Right ventricle myocardium superior (tissue), 1 donor: ENCODE measurements at places on chromosomes 1 and 21. TPM values are rescaled to one million over a fixed set of nuclear protein-coding genes. Genes with fewer than 3 reads are reported as not detected.

DNA sequence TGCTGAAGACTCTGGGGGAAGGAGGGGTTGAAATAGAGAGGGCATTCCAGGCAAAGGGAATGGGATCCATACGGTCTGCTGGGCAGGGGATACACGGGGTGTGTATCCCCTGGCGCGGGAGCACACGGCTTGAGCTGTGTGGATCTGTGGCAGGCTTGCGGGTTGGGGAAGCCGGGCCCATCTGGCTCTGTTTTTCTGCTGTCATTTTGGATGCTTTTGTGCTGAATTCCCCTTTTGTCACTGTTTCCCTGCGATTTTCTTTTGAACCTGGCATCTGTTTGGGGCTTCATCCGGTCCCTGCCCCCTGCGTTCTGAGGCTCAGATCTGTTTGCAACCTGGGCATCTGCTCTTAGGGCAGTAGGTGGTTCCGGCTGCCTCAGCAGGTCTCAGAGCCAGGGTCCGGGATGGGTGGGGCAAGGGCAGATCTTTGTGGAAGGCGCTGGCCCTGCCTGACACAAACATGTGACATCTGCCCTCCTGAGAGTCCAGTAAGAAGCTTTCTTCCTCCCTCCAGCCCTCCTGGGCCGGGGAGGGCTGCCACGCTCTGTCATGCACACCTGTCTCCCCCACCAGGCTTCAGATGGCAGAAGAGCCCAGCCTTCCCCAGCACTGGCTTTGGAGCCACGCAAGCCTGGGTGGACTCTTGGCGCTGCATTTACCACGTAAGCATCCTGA, 84.0 kb downstream of the IGSF21 start:
- DNase-seq, result no peak

DNA sequence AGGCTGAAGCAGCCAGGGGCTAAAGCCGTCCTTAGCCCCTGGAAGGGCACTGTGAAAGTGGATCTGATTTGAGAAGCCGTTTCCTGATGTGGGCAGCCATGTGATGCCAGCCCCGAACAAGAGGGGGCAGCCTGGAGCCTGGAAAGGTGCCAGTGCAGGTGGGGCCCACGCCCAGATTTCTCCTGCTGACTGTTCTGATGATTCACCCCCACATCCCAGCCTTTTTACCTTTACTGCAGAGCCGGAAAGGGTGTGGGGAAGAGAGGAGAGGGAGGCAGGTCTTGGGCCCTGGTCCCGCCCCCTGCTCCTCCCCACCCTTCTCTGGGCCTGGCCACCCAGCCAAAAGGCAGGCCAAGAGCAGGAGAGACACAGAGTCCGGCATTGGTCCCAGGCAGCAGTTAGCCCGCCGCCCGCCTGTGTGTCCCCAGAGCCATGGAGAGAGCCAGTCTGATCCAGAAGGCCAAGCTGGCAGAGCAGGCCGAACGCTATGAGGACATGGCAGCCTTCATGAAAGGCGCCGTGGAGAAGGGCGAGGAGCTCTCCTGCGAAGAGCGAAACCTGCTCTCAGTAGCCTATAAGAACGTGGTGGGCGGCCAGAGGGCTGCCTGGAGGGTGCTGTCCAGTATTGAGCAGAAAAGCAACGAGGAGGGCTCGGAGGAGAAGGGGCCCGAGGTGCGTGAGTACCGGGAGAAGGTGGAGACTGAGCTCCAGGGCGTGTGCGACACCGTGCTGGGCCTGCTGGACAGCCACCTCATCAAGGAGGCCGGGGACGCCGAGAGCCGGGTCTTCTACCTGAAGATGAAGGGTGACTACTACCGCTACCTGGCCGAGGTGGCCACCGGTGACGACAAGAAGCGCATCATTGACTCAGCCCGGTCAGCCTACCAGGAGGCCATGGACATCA, at the start of gene SFN:
Gene SFN, plus strand, starts transcription at position 369 of the 904 bp plus-strand sequence. Its CDS starts 64 bp downstream, at position 433.
- DNase-seq, result no peak

DNA sequence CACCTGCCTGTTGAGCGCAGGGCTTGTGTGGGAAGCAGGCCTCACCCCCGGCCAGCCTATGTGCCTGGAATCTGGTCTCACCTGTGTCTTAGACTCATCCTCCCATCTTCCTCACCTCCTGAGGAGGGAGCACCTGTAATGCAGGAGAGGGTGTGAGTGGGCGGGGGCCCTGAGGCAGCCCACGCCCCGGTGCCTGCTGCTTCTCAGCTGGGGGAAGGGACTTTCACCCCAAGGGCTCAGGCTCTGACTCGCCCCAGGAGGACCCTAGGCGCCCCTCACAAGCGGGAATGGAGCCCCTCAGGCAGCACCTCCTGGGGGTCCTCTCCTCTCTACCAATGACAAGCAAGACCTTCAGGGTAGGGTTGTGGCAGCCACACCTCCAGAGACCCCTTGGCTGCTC, 6.7 kb upstream of the ZNF670 start:
- no peak for DNase-seq

GRCh38 chr1:151867765-151868411, 14.4 kb upstream of the THEM5 start:
- DNase-seq, result no peak

GRCh38 chr1:3011631-3012455, 9.4 kb upstream of the ACTRT2 start:
- peak; percentile 32 for DNase-seq

DNA sequence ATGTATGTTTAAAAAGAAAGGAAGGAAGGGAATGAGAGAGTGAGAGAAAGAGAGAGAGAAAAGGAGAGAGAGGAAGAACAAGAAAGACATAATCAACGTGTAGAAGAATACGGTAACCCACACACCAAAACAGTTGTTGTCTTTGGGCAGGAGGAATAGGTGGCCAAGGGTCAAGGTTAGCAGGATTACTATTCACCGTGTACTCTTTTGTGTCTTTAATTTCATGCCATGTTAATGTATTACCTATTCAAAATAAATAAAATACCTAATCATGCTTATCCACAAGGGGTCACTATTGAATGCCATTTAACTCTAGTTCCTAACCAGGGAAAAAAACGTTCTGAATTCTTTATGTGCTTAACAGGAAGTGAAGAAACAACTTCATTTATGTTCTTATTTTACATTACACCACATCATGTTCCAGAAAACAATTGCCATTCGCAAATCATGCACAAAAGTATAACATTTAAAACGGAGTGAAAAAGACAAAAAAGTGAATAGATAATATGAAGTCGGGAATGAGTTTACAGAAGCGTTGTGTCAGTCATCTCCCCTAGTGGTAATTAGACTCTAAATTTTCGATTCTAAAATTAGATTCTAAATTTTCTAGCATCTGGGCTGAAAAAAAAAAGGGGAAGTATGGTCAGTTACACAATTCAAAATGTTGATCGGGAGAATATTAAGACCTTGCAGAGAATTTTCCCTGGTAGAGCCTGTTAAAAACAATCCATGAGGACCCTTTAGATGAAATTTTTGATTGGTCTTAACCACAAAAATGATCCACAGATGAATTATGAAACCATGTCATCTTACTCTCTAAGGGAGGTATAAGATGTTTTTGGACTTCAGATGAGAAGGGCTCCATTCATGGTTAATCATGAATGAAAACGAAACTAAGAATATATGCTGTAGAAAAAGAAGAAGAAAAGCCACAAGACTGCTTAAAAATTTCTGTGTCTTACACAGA, 700 bp upstream of the KMO start:
- no peak for DNase-seq

DNA sequence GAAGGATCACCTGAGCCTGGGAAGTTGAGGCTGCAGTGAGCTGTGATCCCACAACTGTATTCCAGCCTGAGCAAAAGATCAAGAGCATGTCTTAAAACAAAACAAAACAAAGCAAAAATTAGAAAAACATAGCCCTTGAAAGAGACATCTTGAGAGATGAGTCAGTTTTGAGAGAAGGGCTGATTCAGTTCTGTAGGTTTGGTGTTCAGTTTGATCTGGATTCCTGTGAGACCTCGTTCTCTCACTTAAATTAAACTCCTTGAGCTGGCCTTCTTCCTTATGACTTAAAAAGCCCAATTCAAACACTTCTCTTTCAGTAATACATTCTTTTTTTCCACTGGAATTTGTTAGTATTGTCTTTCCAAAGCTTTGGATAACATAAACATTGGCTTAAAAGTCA, 164.2 kb downstream of the NRIP1 start:
- no peak for DNase-seq

DNA sequence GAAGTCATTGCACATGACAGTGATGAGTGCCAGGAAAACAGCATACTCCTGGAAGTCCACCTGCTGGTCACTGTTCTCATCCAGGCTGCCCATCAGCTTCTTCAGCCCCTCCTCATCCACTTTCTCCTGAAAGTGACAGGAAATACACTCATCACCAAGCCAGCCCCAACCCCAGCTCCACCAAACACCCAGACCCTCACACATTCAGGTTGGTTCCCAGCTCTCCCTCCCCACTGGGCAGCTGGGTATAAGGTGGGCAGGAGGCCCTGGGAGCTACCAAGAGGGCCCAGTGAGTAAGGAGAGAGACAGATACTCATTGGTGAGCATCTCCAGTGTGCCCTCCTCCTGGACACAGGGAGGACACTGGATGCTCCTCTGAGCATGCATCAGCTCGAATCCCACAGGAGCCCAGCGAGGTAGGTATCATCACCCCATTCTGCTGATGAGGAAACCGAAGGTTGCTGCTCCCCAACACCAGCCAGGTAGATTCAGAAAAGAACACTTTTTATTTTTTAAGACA, 4.1 kb downstream of the S100A2 start:
- DNase-seq, result no peak

GRCh38 chr1:34396042-34396441, 219.3 kb downstream of the C1orf94 start:
- DNase-seq, result no peak

The LAD1 gene
- total RNA-seq, result 1.9 TPM

- no peak for DNase-seq
Measured at GRCh38 chr1:18879791-18880309, 20.4 kb upstream of the TAS1R2 start.

- DNase-seq, result no peak
Measured at GRCh38 chr1:54848134-54848948, 38.7 kb downstream of the DHCR24 start.
